ENCODE measurements at places on chromosomes 3 and 15.

DNA sequence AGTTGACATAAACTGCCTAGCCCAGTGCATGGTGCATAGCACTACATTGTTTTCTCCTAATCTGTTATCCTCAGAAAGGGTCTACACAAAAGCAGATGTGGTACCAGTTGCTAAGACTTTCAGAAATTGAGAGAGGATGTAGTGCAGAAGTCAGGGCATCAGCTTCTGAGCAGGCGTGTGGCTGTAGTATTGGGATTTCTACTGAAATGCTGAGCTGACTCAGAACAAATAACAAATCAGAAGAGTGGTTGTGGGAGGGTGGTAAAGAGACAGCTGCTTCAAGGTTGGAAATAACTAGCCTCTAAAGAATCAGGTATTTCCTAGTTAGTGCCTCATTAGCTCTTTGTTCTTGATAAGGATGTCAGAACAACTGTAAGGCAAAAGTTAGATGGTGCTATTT lies 161.3 kb downstream of the AKAP13 start:
- no peak for DNase-seq

GRCh38 chr15:57159767-57160166 lies 216.5 kb upstream of the CGNL1 start:
- DNase-seq, result no peak

DNA sequence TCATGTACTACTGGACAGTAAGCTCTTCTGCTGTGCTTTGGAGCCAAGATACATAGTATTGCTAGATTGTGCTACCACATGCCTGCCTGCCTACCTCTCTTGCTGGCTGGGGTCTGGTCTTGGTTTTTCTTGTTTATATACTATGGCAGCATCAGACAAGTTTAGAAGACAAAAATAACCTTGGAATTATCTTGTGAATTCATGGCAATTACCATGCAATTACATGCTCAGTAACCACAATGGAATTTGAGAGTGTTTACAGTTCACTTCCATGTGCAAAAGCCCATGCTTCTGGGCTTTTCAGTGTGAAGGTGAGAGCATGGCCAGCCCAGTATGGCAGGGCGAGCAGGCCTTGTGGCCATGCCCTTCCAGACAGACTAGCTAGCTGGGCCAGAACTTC lies 48.0 kb upstream of the C15orf61 start:
- no peak for DNase-seq

GRCh38 chr3:188261011-188261410 lies 107.1 kb downstream of the LPP start:
- no peak for DNase-seq

DNA sequence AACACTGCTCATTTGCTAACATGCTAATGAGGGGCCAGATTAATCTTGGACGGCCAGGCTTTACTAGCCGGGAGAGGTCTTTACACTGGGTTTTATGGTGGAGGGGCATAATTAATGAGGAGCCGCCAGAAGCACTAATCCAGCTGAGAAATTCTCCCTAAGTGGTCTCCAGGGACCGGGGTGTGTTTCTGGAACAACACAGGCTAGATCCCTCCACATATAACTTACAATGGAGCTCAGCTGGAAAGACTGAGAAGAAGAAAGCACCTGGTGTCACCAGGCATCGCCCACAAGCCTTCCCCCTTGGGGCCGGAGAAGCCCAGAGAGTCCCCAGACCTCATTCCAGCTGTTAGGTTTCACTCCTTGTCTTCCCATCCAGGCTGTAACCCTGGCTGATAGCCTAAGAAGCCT lies 127.5 kb downstream of the MEGF11 start:
- DNase-seq, result peak; percentile 61

Measured in neural progenitor cell (in vitro differentiated cells).